ENCODE measurements at places on chromosomes 12 and 14.

DNA sequence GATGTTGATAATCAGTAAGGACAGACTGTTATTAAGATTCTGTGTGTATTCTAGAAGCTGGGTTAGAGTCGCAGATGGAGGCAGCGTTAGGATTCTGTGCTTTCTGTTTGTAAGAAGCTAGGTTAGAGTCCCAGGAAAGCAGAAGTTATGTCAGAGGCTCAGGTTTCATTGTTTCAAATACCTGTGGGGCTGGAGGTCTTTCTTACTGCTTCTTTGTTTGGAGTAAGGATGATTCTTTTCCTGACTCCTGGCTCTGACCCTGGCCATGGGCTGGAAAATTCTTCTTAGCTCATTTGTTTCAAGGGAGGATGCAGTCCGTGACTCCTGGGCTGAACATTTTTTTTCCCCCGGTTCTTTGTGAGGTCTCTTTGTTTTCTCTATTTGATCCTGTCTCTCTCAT lies 5.2 kb downstream of the MUCL1 start:
- no peak for DNase-seq

GRCh38 chr12:98401427-98401826 lies 114.0 kb upstream of the TMPO start:
- DNase-seq: no peak

DNA sequence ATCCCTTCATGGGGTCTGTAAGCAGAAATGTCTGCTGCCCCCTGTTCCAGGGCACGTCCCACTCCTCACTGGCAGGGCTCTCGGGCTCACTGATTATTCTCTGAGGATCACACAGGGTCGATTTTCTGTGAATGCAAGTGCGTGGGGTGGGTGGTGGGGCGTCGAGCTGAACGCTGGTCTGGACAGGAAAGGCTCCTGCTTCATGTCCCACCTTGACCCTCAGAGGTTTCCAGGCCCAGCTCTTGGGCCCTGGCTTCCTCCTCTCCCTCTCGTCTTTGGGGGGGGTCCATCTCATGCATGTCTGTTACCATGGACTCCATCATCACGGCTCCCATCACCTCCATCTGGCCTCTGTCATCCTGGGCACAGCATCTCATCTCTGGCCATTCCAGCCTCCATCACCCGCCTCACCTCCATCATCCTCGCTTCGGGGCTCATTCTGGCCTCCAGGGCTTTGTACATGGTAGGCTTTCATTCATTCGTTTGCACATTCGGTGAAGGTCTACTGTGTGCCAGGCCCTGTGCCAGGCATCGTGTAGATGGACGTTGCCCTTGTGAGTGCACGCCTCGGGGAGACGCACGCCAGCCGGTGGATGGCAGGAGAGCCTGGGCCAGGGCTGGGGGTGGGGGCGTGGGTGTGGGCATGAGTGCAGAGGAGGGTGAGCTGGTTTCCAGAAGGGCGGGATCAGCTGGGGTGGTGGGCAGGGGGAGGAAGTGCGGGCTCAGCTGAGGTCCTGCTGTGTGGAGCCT lies 34.7 kb downstream of the RTL1 start:
- DNase-seq: no peak

DNA sequence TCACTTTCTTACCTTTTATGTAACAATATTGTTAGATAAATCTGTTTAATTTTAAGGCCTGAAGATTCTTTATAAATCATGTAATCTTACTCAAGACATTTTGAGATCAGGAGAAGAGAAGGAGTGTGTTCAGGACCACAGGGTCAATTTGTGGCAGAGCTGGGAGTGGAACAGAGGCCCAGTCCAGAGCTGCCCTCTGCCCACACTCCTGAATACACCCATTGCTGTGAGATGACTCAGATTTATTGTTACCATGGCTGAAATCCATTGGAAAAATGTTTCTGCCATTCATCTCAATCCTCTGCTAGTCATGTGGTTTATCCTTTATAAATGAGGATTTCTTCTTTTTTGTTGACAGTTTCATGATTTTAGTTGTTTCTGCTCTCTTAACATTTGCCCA lies 100.5 kb upstream of the STXBP6 start:
- no peak for DNase-seq

DNA sequence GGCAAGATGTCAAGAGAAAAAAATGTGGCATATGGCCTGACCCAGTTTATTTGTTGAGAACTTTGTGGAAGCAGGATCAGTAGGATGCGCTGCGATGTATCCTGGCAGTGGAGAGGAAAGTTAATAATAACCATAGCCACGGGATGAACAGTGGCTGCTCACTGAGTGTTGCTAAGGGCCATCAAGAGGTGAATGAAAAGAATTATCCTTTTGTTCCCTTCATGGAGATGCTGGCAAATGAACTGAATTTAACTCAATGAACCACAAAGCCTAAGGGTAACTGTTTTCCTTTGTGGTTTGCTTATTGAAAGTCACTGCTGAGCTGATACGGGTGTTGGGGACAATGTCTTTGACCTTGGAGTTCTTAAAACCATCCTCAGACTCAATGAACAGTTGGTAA lies 476.5 kb downstream of the APAF1 start:
- no peak for DNase-seq

DNA sequence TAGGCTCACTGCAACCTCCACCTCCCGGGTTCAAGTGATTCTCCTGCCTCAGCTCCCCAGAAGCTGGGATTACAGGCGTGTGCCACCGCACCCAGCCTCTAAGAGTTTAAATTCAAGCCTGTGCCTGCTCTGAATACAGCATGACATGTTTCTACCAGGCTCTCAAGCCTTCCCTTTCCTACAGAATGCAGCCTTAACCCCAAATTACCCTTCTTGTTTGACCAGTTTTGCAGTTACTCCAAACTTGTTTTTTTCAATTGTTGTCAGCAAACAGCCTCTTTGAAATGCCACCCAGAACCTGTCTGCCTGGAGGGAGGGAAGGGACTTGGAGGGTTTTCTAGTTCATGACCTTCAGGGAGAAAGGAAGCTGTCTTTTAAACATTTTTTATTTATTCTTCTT lies 15.4 kb downstream of the GLTP start:
- DNase-seq: no peak

DNA sequence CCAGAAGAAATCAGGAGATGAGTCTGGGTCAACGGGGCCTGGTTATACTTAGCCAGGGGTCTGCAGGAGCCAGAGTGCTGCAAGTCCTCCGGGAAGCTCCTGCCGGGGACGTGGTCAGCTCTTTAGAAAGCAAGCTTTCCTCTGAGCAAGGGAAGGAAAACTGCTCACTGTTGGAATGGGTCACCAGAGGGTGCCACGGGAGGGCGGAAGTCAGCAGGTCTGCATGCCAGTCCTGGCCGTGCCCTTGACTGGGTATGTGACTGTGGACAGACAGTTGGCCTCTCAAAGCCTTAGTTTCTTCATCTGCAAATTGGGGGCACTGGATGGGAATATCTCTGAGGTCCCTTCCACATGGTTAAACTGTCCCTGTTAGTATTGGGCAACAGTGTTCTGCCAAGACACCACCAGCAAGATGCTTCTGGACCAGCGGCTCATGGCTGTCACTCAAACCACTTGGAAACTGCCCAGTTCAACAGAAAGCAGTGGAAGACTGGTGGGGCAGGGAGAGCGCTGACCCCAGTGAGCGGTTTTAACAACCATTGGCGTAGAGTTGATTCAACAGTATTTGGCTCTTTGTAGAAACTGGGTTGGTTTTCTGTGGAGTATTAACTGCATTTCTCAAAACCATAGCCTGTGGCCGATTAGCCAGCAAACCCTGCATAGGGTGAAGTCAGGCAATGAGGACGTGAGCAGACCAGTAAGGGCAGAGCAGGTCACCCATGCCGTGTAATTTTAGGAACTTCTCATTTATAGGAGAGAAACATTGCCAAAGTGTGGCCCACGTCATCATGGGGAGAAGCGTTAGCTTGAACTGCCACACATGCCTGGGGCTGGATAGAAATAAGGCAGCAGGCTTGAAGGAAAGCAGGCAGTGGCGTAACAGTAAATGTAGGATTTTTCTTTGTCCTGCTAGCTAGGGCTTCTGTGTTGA lies 163.9 kb upstream of the PRMT8 start:
- DNase-seq: no peak

- DNase-seq: no peak
Observed at GRCh38 chr14:103537175-103537990, 8.4 kb downstream of the TRMT61A start.

- DNase-seq: no peak
Observed at GRCh38 chr14:53947094-53947445, 9.6 kb downstream of the BMP4 start.

GRCh38 chr12:115867854-115868253 lies 409.6 kb downstream of the MED13L start:
- no peak for DNase-seq

GRCh38 chr12:113133036-113133435 lies 2.5 kb downstream of the RASAL1 start:
- no peak for DNase-seq

DNA sequence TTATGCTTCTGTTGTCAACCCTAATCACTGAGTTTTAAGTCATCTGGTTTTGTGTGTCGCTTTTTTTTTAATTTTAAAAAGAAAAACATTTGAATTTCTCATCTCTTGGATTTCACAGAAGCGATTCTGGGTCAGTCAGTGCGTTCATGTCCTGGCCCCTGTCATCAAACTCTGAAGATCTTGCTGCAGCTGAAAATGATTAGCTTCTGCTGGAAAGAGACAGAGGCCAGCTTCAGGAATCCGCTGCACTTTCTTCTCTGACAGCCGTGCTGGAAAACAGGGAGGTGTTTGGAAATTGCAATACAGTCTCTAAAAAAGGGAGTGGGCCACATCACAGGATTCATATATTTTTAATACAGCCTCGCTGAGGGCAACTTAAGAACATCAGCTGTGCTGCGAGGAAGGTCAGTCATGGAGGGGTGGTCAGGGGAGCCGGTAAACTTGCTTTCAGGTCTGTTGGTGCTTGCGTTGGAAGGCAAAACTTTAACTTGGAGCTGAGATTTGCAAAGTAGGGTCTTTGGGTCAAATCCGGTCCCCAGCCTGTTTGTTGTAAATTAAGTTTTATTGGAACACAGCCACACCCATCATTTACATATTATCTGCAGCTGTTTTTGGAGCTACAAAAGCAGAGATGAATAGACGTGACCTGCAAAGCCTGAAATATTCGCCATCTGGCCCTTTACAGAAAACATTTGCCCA lies 190.8 kb downstream of the AACS start:
- no peak for DNase-seq

GRCh38 chr12:100539202-100539601 lies 34.3 kb upstream of the GAS2L3 start:
- DNase-seq: peak; percentile 58

- no peak for DNase-seq
Observed at GRCh38 chr12:50647031-50647430, 116.9 kb upstream of the ATF1 start.

DNA sequence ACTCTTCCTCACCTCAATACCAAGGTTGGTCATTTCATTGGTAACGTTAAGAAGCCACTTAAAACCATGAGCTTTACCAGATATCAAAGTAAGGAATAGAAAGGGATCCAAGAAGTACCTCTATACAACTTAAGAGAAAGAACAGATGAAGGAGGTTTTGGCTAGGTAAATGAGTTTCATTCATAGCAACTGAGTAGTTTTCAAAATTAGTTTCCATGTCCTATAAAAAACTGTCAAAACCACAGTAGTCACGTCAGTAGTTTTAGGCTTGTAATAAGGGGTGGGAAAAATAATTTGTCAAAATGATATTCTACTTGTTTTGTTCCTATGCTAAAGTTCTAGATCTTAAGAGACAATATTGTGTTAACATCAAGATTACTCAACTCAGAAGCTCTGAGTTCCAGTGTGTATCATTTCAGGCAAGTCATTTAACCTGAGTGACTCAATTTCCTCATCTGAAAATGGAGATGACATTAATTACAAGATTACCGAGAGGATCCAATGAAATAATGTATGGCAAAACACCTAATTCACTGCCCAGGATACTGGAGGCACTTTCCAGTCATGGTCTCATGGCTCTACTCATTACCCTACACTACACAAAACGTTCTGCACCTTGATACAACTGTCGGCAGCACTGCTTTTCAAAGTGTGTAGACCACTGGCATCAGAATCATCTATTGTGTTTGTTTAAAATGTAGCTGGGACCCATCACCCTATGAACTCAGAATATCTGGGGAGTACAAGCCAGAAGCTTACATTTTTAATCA lies 24.1 kb upstream of the SLC6A13 start:
- no peak for DNase-seq

- no peak for DNase-seq
Observed at GRCh38 chr12:93139028-93139665, 210.1 kb upstream of the EEA1 start.

GRCh38 chr12:27207615-27208413 lies 36.3 kb upstream of the STK38L start:
- no peak for DNase-seq
